Peyer's patch (tissue), 4 donors: ENCODE measurements at places on chromosomes 3 and 15. TPM values are rescaled to one million over a fixed set of nuclear protein-coding genes. Genes with fewer than 3 reads are reported as not detected.

MAP1A gene
- 5.1 TPM for total RNA-seq

- no peak for DNase-seq
Measured at GRCh38 chr3:168801794-168802193, 706.1 kb upstream of the GOLIM4 start.

DNA sequence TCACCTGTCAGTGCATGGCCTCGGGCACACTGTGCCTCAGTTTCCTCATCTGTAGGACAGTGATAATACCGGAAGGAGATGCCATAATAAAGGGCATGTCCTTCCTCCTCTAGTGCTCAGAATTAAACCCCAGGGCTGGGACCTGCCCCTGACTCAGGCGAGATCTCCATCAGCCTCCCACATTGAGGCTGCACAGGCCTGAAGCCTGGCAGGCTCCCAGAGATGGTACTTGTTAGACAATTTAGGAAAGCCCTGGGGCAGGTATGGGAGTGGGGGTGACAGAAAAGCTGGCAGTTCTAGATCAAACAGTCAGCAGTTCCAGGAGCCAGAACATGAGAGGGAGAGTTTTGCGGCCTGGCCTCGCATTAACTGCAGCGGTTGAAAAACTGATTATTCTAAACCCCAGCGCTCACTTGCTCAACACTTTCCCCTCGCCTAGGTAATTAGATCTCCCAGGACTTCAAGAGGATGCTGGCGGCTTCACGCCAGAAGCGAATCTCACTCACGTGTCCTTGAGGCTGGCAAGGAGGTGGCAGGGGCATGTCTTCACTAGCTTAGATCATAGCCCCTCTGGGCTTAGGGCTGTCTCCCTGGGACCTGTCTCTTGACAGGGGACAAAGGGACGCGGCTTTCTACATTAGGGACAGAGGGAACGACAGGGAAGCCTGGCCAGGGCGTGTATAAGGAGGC, 73.1 kb downstream of the ATP2B2 start:
- DNase-seq = no peak

- DNase-seq = no peak
Measured at GRCh38 chr3:113614402-113614801, 82.0 kb downstream of the USF3 start.

- DNase-seq = no peak
Measured at GRCh38 chr15:92629276-92629974, 26.1 kb downstream of the FAM174B start.

GRCh38 chr15:63869371-63870042, 35.8 kb upstream of the HERC1 start:
- no peak for DNase-seq

PRSS50 gene
- total RNA-seq = not detected

DNA sequence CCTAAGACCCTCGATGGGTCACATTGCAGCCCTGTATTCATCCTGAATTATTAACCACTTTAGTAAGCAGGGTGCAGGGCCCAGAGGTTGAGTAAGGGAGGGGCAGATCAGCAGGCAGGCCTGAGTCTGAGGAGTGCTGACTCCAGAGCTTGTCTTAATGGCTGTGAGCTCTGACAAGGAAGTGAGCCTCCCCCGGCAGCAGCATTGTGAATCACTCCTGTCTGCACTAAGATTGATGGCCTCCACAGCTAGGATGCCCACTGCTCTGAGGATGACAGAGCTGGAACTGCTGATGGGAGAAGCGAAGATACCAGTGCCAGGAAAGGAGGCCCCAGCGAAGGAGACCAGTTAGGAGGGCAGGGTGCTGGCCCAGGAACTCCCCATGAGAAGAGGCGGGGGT, 46.5 kb upstream of the CCDC174 start:
- no peak for DNase-seq

GRCh38 chr15:38944536-38944935, 379.9 kb upstream of the RASGRP1 start:
- no peak for DNase-seq
